ENCODE measurements at places on chromosomes 7 and 10.

GRCh38 chr7:1672851-1673486, 2.9 kb downstream of the ELFN1 start:
- DNase-seq: no peak

- DNase-seq: no peak
Observed at GRCh38 chr10:24206334-24206733, 2.6 kb upstream of the KIAA1217 start.

- DNase-seq: no peak
Observed at GRCh38 chr10:57119684-57120083, 758.6 kb upstream of the ZWINT start.

DNA sequence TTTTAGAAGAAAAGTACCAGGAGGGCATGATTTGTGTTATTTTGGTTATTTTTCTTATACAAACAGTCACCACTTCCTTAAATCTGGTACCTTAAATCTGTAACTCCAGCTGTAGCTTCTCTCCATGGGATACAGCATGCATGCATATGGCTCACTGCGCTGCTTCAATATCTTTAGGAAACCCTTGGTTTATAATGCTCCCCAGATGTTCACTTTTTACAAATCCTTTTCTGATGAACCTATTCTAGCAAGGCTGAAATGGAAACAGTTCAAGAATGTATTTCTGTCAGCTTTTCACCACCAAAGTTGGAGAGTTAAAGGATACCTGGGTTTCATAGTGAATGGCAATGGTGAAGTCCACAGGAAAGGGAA, 50.9 kb downstream of the LAMB4 start:
- no peak for DNase-seq

DNA sequence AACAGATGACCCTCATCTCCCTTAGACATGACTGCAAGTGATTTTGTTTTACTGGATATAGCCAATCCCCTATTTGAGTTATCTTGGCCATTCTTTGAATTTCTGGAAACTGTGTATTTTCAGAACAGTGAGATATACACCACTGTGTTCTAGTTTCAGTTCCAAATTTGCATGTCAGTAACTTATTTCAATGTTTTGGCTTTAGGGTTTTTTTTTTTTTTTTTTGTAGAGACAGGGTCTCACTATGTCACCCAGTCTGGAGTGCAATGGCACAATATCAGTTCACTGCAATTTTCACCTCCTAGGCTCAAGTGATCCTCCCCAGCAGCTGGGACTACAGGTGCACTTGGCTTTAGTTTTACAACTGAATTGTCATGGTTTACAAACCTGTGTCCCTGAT, 67.2 kb downstream of the ATAD1 start:
- no peak for DNase-seq

GRCh38 chr7:30445770-30446169, 32.8 kb downstream of the NOD1 start:
- no peak for DNase-seq

DNA sequence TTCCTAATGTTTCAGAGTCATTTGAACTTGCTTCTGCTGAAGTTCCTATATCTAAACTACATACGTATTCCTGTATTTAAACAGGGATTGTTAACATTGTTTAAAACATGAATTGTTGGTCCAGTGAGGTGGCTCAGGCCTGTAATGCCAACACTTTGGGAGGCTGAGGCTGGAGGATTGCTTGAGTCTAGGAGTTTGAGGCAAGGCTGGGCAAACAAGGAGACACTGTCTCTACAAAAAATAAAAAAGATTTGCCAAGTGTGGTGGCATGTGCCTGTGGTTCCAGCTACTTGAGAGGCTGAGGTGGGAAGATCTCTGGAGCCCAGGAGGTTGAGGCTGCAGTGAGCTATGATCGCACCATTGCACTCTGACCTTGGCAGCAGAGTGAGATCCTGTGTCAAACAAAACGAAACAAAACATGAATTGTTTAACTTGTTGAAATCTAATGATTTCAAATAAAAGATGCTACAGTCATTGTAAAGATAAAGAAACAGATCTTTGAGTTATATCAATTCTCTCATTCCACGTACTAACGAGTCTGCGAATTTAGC, 809.4 kb downstream of the TYW1 start:
- no peak for DNase-seq

- no peak for DNase-seq
Observed at GRCh38 chr10:103822107-103822716, 33.2 kb downstream of the SH3PXD2A start.

GRCh38 chr7:133344275-133344674, 91.4 kb downstream of the EXOC4 start:
- DNase-seq: no peak

DNA sequence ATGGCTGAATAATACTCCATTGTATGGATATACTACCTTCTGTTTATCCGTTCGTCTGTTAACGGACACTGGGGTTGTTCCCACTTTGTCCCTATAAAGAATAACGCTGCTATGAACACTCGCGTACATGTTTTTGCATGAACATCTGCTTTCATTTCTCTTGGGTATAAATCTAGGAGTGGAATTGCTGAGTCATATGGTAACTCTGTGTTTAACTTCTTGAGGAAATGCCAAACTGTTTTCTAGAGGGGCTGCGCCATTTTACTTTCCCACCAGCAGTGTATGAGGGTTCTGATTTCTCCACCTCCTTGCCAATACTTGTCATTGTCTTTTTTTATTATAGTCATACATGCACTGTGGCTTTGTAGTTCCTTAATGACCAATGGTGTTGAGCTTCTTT, 20.6 kb upstream of the RASSF4 start:
- DNase-seq: no peak

GRCh38 chr7:105337529-105337928, 51.2 kb downstream of the SRPK2 start:
- no peak for DNase-seq

GRCh38 chr7:27617651-27618381, 44.9 kb downstream of the HIBADH start:
- no peak for DNase-seq

GRCh38 chr7:44431091-44431608, 59.3 kb downstream of the NUDCD3 start:
- no peak for DNase-seq

- peak; percentile 35 for DNase-seq
Observed at GRCh38 chr10:20257422-20257821, 441.2 kb downstream of the PLXDC2 start.

GRCh38 chr7:95246831-95247370, 77.4 kb downstream of the PON1 start:
- DNase-seq: peak; percentile 33

- DNase-seq: no peak
Observed at GRCh38 chr10:101070098-101070497, 8.3 kb downstream of the KAZALD1 start.

DNA sequence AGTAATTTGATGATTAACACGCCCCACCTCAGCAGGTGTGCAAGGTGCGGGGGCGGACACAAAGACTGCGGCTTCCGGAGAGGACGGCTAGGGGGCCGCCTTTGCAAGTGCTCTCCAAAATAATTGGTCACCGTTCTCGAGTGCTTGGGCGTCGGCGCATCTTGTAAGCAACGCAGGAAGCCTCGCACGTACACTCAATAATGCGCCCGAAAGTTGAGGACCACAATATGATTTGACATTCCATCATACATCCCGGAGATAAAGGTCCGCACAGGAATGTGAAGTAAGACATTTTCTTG, 114.7 kb downstream of the EBF3 start:
- DNase-seq: no peak

DNA sequence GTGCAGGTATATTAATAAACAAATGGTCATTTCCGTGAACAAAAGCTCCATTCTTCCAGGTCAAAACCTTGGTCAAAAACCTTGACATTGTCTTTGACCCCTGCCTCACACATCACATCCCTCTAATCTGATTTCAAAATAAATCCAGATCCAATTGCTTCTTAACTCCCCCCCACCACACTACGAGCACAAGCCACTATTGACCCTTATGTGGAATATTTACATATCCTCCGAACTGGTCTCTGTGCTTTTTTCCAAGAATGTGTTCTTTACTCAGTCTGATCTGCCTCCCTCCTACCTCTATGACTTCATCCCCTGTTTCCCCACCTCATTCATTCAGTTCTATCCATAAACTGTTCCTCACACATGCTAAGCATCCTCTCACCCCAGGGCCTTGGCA, 313.6 kb upstream of the NPVF start:
- no peak for DNase-seq

- DNase-seq: no peak
Observed at GRCh38 chr10:114987995-114988394, 50.0 kb downstream of the TRUB1 start.

- no peak for DNase-seq
Observed at GRCh38 chr7:77778535-77778934, 19.7 kb downstream of the TMEM60 start.

Data from epithelial cell of proximal tubule (primary cell).